ENCODE measurements at places on chromosomes 13 and 19.

GRCh38 chr13:43770871-43771270 lies 15.9 kb downstream of the ENOX1 start:
- no peak for DNase-seq

DNA sequence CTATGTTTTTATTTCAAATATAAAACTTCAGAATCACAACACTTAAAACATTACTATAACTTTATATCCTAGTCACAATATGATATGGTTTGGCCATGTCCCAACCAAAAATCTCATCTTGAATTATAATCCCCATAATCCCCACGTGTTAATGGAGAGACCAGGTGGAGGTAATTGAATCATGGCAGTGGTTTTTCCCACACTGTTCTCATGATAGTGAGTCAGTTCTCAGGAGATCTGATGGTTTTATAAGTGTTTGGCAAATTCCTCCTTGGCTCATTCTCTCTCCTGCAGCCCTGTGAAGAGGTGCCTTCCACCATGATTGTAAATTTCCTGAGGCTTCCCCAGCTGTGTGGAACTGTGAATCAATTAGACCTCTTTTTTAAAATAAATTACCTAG lies 307.6 kb downstream of the SPRY2 start:
- DNase-seq, result no peak

DNA sequence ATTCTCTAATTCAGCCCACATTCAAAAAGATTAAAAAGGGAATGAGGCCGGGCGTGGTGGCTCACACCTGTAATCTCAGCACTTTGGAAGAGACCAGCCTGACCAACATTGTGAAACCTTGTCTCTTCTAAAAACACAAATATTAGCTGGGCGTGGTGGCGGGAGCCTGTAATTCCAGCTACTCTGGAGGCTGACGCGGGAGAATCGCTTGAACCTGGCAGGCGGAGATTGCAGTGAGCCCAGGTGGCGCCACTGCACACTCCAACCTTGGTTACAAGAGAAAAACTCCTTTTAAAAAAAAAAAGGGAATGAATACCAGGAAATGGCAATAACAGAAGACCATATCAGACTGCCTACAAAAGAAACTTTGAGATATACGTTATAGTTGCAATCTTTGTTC lies 1244.5 kb downstream of the PCDH9 start:
- no peak for DNase-seq

DNA sequence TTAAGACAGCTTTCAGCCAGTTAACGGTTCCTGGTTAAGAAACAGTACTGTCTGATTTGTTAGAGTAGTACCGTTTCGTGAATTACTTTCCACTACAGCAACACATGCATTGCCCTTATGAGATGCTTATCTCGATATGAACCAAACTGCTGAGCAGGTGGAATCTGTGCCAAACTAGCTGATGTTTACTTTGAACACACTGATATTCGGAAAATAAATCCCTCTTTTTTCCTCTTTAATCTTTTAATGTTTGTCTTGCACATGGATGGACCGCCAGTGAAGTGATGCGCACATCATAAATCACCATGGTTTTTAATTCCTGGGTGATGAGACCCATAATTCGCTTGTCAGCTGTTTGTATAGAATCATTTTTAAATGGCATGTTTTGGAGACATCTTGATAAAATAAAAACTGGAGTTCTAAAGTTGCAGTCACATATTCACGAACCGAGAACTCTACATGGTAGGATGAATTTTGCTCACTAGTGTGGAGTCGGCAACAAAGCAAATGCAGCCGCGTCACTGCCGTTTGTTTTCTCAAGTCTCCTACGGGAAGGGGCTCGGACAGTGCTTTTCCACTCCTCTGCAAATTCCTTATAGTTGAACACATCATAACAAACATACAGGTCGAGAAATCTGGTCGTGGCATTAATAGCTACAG lies 1.1 kb downstream of the GJA3 start:
- no peak for DNase-seq

DNA sequence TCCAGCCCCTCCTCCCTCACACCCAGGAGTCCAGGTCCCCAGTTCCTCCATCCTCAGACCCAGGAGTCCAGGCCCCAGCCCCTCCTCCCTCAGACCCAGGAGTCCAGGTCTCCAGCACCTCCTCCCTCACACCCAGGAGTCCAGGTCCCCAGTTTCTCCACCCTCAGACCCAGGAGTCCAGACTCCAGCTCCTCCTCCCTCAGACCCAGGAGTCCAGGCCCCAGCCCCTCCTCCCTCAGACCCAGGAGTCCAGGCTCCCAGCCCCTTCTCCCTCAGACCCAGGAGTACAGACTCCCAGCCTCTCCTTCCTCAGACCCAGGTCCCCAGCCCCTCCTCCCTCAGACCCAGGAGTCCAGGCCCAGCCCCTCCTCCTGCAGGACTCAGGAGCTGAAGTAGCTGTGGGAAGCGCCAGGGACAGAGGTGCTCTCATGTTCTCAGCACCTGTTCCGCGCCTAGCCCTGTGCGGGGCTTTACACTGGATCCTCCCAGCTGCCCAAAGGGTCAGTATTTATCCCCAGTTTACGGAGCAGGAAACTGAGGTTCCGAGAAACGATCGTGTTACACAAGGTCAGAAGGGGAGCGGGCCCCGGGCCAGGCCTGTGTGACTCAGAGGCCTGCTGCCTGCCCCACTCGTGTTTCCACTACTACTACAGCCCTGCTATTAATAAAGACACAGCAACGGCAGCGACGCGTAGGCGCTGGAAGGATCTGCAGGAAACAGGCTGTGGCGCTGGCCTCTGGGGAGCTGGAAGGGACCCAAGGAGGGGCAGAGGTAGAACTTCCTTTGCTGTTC lies 1.7 kb upstream of the SBK3 start:
- DNase-seq, result peak; percentile 73

DNA sequence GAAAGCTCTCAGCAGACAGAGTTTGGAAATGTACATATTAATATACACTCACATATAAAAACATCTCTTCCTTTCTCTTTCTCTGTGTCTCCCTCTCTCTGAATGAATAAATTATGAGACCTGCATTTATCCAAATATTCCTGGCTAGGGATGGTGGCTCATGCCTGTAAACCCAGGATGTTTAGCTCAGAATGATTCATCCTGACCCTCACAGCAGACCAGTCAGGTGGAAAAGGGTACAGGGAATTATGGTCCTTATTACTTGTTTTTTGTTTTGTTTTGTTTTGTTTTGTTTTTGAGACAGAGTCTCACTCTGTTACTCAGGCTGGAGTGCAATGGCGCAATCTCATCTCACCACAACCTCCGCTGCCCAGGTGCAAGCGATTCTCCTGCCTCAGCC lies 71.1 kb downstream of the ZNF429 start:
- no peak for DNase-seq

DNA sequence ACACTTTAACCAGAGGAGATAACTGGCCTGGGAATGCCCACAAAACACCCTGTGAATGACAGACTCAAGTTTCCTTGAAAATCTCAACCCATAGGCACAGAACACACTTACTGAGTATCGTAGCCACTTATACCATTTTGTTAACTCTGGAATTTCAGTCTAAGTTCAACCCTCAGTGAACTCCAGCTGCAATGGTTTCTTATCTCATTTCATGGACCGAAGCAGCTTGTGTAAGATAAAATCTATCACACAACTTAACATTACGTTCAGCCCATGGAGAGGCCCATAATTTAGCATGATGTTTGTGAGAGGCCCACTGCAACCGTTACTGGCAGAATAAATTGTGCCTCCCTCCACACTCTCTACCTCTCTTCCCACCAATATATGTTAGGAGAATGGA lies 323.0 kb downstream of the DNAJC15 start:
- DNase-seq, result no peak

- no peak for DNase-seq
These were observed 86.6 kb upstream of the POSTN start for GRCh38 chr13:37685206-37685605.

- DNase-seq, result peak; percentile 54
These were observed at the start of gene ZNF541 for GRCh38 chr19:47573071-47574026. Gene ZNF541, minus strand, starts transcription at chr19:47573148. Its CDS starts 17,292 bp downstream, at chr19:47555856.

- no peak for DNase-seq
These were observed 4.6 kb upstream of the NANOS3 start for GRCh38 chr19:13872339-13872694.

- no peak for DNase-seq
These were observed 503 bp downstream of the TUBA3C start for GRCh38 chr13:19181021-19181620.

DNA sequence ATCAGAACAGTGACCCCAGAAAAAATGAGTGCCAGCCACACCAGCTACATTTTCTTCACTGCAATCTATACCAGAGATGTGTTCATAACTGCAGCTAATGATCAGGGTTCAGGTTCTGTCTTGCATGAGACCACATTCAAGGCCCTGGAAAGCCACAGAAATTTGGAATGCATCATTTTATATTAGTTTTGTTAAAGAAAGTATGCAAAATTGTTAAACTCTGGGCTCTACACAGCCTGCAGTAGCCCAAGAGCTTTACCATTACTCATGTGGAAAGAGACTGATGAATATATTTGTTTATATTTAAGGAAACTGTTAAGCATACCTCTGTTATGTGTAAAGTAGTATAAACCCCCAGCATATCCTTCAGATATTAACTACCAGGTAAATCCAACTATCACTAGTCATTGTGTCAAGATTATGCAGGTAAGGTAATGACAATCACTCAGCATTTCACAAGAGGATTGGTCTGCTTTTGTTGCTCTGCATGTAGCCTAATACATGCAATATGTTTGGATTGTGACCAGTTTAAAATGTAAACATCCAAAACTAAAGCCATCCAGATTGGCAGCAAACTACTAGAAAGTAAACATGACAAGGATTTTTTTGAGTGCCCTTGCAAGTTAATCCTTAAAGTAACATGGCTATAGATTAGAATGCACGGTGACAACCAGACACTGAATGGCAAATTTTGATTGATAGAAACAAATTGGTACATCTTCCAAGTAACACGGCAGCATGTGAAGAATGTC lies 429.1 kb upstream of the ARGLU1 start:
- DNase-seq, result no peak

DNA sequence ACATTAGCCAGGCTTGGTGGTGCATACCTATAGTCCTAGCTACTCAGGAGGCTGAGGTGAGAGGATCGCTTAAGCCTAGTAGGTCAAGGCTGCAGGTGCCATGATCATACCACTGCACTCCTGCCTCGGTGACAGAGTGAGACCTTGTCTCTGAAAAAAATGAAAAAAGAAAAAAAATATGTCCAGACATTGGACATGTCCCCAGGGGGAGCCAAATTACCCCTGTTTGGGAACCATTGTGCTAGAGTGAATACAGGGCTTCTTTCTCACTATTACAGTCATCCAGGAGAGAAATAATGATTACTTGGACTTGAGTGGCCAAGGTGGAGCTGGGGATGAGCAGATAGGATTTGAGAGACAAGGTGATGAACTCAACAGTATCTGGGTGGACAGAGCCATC lies 52.9 kb upstream of the ABCC4 start:
- DNase-seq, result no peak

DNA sequence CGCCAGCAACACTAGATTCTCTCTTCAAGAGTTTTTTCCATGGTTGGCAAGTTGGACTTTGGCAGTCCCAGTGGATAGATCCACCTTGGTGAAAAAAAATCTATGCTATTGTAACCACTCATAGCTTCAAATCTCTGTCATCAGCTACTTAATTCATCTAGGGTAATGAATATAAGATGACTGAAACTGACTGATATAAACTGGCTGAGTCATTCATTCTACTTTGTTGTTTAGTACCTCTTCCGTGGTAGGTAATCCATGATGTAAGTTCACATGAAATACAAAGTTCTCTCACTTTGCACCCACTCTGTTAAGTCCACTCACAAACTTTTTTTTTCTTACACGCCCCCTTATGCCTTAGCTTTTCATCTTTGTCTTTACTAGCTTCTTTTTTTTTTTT lies 1381.5 kb downstream of the SLITRK5 start:
- DNase-seq, result no peak

DNA sequence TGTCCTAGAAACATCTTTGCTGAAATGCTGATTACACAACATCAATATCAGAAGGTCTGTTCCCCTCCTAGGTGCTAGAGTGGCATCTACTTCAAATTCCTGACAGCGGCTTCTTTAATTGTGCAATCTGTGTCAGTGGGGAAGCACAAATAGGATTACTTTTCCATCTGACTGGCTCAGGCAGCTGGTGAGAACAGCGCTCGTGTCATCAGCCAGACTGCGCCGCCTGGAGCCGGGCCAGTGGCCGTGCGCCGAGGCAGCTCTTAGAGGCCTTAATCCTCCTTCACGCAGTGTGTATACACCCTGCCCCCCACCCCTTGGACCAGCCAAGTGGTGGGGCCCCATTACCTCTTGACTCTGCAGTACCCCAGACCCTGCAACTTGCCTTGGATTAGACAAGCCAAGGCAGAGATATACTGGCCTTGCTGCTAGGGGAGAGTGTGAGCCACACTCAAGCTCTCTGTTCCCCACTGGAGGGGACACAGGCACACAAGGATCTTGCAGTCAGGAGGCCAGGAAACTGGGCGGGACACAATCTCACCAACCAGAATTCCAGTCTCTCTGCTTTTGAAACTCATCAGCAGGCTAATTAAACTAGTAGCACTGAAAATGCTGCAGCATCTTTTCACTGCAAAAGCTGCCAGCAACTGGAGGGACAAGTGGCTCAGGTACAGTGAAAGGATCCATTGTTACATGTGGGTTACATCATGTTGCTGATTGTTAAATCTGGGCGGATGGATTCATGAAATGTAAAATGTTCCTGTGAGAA lies 48.9 kb upstream of the EPHX3 start:
- peak; percentile 81 for DNase-seq

GRCh38 chr19:5676105-5676771 lies 4.1 kb downstream of the MICOS13 start:
- no peak for DNase-seq

DNA sequence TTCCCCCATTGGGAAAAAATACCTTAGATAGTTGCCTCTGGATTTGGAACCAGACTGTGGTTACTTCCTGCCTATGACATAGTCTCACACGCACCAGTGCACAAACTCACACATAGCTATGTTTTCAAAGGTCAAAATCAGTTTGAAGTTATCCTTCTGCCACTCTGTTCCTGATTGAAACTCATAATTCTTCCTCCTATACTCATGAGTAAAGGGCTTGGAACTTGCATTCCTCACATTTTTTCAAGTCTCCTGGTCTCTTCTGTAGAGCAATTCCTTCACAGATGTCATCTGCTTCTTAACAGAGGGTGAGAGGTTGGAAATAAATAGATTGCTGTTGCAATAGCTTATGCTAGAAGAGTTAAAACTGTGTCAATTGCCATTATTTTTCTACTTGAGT lies 18.6 kb upstream of the POSTN start:
- DNase-seq, result no peak
